ENCODE measurements at places on chromosomes 13 and 19. TPM values are rescaled to one million over a fixed set of nuclear protein-coding genes. Genes with fewer than 3 reads are reported as not detected.

The OSCAR gene
- polyA plus RNA-seq: 0.82 TPM

The SELENOV gene
- polyA plus RNA-seq: not detected

The JSRP1 gene
- polyA plus RNA-seq: not detected

The LGALS14 gene
- polyA plus RNA-seq: not detected
